ENCODE measurements at places on chromosomes 7 and 10.

- no peak for DNase-seq
These were observed 2.3 kb upstream of the PAPSS2 start for GRCh38 chr10:87657371-87657770.

GRCh38 chr10:131876508-131876907 is 24.3 kb upstream of the PPP2R2D start:
- no peak for DNase-seq

- DNase-seq: no peak
These were observed 174.4 kb downstream of the ELFN1 start for GRCh38 chr7:1844336-1844950.

DNA sequence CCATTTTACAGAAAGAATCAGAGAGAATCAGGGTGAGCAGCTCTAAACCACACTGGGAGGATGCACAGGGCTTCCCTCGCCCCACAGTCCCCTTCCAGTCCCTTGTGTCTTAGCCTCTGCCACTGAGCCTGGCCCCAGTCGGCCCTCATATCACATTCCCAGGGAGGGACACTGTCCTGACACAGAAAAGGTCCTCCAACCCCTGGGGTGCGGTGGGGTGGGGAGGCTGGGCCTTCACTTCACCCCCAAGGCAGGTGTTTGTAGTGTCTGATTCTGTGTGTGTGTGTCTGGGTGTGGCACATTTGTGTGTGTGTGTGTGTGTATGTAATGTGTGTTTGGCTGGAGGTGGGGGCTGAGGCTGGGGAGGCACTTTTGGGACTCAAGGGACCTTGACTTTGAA is 1.8 kb upstream of the KCP start:
- DNase-seq: no peak

- DNase-seq: no peak
These were observed 64.9 kb downstream of the STEAP1B start for GRCh38 chr7:22435105-22435504.

DNA sequence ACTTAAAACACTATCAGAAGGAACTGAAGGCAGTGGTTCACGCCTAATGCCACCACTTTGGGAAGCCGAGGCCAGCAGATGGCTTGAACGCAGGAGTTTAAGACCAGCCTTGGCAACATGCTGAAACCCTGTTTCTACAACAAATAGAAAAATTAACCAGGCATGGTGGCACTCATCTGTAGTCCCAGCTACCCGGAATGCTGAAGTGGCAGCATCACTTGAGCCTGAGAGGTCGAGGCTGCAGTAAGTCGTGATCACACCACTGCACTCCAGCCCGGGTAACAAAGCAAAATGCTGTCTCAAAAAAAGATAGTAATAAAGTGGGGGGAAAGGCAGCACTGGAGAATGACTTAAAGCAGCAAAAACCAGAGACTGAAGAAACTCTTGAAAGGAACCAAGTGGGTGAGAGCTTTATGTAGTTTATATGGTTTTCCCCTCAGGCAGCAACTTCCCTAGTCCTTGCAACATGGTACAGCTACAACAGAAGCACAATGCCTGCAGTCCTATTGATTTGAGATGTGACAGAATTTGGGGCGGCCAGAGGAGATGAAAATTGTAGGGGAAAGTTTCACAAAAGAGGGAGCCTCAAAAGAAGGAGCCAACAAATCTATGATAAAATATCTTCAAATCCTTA is 38.1 kb downstream of the GDI2 start:
- no peak for DNase-seq

DNA sequence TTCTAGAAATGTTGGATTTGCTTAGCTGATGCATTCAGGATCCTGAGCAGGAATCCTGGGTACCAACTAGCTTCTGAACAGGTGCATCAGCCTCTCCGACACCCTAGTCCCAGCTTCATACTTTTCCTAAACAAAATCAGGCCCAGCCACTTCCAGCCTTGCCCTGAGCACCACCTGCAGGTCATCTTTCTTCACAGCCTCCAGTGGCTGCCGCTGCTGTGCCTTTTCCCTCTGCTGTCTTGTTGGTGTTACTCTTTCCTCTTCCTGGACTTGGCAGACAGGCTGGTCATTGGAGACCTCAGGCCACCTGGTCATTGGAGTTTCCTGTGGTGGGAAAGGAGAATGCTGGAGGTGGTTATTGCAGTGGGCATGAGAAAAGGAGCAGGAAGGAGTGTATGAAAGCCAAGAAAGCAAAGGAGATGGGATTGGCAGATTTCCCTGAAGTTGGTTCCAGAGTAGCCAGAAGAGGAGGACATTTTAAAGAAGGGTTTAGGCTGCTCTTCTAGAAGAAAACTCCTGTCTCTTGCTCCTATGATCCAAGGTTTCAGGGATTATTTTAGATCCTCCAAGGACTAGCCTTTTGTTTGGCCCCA is 48.2 kb upstream of the NFKB2 start:
- DNase-seq: no peak

DNA sequence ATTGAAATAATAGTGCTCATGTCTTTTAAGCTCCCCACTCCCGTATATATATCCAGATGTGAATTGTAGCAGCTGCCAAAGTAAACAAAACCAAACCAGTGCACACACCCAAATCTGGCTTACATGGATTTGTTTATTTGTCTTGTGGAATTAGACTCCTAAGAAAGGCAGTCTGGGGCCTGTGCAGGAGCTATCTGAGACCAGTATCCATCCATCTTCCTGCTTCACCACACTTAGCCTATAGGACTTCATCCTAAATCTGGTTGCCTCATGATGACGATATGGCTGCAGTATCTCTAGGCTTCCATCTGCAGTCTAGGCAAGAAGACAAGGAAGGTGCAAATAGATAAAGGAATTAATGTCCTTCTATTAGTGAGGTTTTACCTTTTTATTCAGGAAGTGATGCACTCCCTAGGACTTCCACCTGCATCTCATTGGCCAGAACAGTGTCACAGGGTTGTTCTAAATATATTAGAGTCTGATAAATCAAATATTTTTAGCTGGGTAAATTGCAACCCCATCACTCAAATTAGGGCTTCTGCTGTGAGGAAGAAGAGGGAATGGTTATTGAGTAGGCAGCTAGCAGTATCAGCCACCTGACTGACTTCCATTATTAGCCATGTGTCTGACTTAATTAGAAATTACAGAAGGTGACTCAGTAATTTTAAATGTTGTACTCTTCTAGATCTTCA is 6.0 kb downstream of the WIPF3 start:
- DNase-seq: no peak

DNA sequence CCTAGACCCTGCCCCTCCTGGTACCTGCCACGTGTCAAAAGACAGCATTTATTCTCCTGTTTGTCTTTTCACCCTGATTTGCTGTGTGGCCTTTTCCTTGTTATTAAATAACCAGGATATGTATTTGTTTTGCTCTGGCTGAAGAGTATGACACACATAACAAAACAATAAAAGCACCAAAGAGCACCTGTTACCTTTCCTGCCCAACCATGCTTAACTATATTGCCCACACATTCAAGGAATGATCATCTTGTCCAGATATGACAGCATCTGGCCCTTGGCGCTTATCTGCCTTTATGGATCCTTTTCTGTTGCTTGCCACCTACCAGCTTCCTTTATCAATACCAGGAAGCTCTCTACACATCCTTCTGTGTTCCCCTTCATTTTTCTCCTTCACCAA is 357.7 kb downstream of the FGFR2 start:
- DNase-seq: no peak

DNA sequence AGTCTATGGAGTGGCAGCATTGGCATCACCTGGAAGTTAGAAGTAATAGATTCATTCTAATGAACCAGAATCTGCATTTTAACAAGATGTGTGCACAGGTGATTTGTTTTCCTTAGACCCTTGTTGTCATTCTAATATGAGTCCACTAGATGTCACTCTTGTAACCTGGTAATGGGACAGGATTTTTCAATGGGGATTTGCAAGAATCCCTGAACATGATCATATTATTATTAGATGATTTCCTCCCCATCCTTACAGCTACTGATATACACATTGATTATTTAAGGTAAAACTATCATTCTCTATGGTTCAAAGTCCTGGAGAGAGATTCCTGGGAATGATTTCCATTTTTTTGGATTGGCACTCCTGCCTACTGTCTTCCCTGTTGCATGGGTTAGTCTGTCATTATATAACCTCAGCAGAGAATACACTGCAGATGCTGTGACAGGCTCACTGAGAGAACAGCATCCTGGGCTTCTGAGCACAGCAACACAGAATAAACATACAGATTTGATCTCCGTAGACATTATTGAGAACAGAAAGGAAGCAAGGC is 194.9 kb downstream of the SUGCT start:
- no peak for DNase-seq

- DNase-seq: no peak
These were observed 545.8 kb upstream of the AUTS2 start for GRCh38 chr7:69052447-69052846.

DNA sequence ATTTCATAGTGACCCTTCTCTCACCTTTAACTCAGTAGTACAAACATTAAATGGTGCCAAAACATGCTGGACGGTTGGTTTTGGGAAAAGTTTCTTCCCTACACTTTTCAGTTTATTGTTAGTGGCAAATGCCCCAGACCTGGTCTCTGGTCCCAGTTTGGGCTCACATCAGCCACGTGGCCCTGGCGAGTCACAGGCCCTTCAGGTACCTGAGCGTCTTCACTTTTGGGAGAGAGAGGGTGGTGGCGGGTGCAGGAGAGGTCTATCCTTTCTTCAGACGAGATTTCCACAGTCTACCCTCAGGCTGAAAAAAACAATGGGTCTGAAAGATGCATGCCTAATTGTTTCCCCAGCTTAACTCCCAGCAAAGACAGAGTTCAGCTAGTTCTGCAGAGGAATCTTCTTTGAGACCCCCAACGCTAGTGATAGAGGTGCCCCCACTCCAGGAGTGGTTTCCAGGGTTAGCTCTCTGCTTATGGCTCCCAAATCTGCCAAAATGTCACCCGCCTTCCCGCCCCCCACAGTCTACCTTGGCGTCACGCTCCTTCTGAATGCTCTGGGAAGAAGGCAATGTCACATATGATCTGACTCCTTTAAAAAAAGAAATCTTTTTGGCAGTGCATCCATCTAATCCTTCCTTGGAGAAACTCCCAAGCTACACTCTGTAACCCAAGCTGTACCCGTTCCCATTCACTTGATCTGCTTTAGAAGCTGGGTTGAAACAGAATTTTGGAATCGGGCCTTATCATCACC is 384.8 kb upstream of the FOXK1 start:
- no peak for DNase-seq

DNA sequence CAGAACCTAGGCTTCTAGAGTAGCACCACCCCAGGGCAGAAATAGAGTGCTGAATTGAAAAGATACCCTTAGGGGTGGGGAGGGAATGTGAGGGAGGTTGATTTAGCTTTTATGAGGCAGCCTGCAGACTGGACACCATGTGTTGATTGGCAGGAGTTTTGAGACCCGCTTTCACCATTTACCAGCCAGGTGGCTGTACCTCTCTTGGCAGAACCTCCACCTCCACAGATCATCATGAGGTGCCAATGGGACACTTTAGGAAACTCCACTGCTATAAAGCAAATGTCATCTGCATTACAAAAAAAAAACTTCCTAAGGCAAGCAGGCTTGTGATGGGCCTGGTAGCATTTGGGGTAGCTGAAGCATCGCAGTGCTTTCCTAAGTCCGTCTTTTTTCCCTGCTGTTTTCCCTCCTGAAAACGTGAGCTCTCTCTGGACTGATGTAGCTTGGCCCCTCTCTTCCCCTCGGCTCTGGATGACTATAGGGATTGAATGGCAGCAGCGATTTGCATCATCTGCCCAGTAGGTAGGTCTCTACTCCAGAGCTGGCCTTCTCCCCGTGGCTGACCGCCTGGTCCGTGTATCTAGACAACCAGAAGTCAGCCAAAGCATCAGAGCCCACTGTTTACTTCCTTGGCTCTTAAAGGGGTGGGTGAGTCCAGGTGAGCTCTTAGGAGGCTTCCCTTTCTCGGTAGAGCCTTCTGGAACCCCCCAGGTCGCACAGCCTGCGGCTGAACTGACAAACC is 1.3 kb downstream of the PCBD1 start:
- DNase-seq: no peak

DNA sequence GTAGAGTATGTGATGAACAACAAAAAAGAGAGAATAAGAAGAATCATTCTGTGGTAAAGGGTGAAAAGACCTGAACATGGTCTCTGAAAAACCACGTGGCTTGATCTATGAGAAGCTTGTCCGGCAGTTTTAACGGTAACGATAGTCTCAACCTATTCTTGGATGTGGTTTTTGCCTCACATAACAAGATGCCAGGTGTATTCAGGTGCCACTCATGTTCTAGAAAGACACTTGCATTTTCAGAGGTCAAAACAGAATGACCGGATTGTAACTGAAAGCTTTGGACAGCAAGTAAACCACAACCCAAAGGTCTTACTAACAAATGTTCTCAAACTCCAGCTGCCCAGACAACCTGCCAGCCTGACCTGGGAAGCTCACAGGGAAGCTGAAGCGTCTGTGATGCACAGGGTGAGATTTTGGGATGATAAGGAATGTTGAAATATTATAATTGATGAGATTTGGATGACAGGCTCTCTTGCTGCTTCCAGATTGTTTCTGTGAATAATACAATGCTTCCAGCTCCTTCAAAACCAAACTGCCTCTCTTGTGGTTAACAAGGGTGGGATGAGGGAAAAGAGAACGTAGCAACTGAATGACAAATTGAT is 137.4 kb upstream of the GRB10 start:
- no peak for DNase-seq

DNA sequence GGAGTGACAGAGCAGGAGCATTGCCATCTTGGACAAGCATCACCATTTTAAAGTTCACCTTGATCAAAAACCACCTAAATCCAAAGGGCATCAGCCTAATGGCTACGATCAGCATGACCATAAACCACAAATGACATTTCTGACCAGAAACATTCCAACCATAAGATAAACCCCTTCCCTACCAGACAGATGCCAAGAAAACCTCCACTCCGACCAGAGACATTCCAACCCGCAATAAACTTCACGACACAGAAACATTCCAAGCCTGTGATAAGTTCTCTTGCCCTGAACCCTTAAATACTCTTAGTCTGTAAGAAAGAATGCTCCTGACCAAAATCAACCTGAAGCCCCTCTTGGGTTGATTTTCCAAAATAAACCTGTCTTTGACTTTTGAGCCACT is 606.9 kb downstream of the POM121L12 start:
- DNase-seq: no peak

- DNase-seq: no peak
These were observed 344.6 kb upstream of the AOAH start for GRCh38 chr7:37068902-37069301.

DNA sequence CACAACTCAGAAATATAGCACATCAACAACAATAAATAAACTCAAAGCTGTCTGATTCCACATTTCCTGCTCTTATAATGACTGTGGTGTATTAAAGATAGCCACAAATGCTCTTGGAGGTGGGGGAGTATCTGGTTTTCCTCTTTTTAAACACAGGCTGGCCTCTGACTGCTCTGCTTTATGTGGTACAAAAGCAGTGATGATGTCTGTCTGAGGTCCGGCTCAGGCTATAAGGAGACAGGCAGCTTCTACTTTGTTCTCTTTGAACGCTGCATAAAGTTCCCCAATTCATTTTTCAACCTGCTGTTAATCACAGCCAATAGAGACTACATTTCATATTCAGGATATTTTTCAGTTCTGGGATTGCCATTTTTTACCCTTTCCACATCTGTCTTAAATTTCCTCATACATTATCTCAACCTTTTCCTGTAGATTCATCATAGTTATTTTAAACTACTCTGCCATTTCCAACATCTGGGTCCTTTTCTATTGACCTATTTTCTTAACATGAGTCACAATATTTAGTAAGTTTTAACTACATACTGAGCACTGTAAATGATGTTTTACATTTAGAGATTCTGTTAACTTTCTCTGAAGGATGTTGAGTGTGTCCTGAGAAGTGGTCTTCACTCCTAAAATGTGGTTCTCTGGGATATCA is 64.9 kb downstream of the CRPPA start:
- no peak for DNase-seq

GRCh38 chr7:80313067-80313626 is 178.5 kb downstream of the GNAI1 start:
- no peak for DNase-seq

Data from activated B cell treated with CpG ODN at 0.5 μM for 24 hours (primary cell).